Breast epithelium (tissue), 4 donors: ENCODE measurements at places on chromosomes 2 and 18.

- no peaks in the 10 kb centered on the region for H3K27me3 ChIP-seq
- H3K4me1 ChIP-seq = no peaks in the 10 kb centered on the region
- DNase-seq = no peak
- peak overlapping the region; percentile 5 for H3K27ac ChIP-seq
Observed at GRCh38 chr2:119291588-119292167, 68.0 kb downstream of the STEAP3 start.

DNA sequence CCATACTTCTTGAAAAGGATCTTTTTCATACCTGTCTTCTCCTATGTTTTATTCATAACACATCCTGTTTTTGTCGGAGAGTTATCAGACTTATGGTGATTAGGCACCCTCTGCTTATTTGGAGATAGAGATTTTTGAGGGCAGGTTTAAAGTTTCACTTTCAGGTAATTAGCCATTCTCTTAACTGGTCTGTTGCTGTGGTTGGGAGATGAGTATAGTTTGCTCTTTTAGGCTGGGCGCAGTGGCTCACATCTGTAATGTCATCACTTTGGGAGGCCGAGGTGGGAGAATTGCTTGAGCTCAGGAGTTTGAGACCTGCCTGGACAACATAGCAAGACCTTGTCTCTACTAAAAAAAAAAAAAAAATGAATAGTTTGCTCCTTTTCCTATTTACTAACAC, 25.3 kb downstream of the SFTPB start:
- H3K4me3 ChIP-seq = no peak overlapping the region
- H3K36me3 ChIP-seq = peaks cover 10% of the 10 kb centered on the region
- DNase-seq = no peak

GRCh38 chr2:105578166-105578565, 166.5 kb upstream of the NCK2 start:
- H3K36me3 ChIP-seq = no peaks in the 10 kb centered on the region
- DNase-seq = no peak
- no peaks in the 10 kb centered on the region for H3K27me3 ChIP-seq
- no peak overlapping the region for H3K27ac ChIP-seq
- no peak overlapping the region for H3K4me3 ChIP-seq
- peaks cover 3% of the 10 kb centered on the region for H3K4me1 ChIP-seq

- H3K27ac ChIP-seq = no peak overlapping the region
- no peak for DNase-seq
- H3K36me3 ChIP-seq = no peaks in the 10 kb centered on the region
- H3K27me3 ChIP-seq = no peaks in the 10 kb centered on the region
Observed at GRCh38 chr2:7096726-7097352, 179.6 kb downstream of the RNF144A start.

DNA sequence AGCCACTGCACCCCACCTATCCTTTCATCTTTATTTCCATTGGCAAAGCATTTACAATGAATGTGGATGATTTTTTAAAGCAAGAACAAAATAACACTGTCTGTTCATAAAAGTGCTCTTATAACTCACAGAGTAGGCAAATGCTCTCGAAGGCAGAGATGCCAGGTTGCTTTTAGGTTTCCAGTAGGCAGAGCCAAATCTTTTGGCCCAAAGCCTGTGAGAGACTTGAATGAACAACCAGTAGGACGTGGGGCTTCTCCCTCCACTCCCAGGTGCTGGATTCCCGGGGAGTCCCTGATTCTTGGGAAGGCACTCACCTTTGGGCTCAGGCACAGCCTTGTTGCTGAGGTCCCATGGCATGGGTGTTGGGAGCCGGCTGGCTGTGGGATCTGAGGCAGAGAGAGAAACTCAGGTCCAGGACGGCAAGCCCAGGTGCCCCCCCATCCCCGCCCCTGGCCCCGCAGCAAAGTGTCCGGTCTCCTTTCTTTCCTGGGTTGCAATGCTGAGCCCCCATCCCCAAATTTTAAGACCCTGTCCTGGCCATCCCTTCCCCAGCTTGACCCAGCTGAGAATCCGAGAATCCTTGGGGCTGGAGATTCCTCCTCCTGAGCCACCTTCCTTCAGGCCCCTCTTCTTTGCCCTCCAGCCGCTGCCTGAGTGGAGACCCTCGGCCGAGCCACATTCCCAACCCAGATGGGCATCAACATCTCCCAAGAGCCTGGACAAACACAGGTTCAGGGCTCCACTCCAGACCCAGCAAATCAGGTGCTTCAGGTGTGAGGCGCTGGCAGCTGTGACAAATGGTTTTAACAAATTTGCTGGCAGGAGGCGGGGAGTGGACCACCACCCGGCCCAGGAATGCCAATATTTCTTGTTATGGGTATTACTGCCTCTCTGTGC, 5.8 kb downstream of the NEURL3 start:
- H3K36me3 ChIP-seq = no peaks in the 10 kb centered on the region
- H3K4me3 ChIP-seq = no peak overlapping the region
- no peaks in the 10 kb centered on the region for H3K4me1 ChIP-seq
- no peak for DNase-seq

- H3K36me3 ChIP-seq = no peaks in the 10 kb centered on the region
- H3K27ac ChIP-seq = peak overlapping the region; percentile 88
- no peaks in the 10 kb centered on the region for H3K27me3 ChIP-seq
- peaks cover 6% of the 10 kb centered on the region for H3K4me1 ChIP-seq
- DNase-seq = no peak
- no peak overlapping the region for H3K4me3 ChIP-seq
Observed at GRCh38 chr2:179272406-179273192, 8.0 kb upstream of the SESTD1 start.

DNA sequence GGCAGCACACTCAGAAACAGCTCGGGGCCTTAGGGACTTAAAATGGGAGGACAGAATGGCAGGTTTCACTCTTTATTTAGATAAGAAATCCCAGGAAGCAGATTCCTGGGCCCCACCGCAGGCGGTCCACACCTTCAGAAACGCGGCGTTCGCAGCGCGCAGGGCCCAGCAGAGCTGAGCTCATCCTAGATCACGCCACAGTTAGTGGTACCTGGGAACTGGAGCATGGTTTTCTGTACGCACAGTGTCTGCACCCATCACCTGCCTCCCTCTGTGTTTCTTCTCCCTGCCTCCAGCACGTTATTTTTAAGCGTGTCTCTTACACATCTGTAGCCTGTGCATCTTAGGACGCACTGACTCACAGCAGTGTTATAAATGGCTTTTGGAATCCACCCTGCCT, 242.1 kb downstream of the ALPK2 start:
- H3K4me3 ChIP-seq = no peak overlapping the region
- H3K4me1 ChIP-seq = no peaks in the 10 kb centered on the region
- H3K27me3 ChIP-seq = no peaks in the 10 kb centered on the region
- peaks cover 4% of the 10 kb centered on the region for H3K36me3 ChIP-seq

- no peaks in the 10 kb centered on the region for H3K27me3 ChIP-seq
- no peak overlapping the region for H3K4me3 ChIP-seq
- H3K36me3 ChIP-seq = no peaks in the 10 kb centered on the region
- no peak overlapping the region for H3K27ac ChIP-seq
- H3K4me1 ChIP-seq = no peaks in the 10 kb centered on the region
Observed at GRCh38 chr18:43572163-43572562, 294.9 kb upstream of the SYT4 start.

GRCh38 chr2:161122772-161123530, 37.3 kb upstream of the TANK start:
- peak; percentile 59 for DNase-seq
- peak overlapping the region; percentile 90 for H3K27ac ChIP-seq
- no peak overlapping the region for H3K4me3 ChIP-seq

DNA sequence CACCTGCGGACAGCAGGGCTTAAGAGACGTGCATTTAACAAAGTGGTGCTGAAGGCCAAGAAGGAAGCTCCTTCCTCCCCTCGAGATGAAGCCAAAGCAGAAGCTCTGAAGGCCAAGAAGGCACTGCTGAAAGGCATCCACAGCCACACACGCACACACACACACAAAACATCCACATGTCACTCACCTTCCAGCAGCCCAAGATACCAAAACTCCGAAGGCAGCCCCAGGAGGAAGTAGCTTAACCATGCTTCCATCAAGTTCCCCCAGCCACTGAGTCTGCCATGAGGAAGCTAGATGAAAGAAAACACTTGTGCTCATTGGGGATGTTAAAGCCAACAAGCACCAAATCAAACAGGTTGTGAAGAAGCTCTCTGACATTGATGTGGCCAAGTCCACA, 175.7 kb upstream of the POU3F3 start:
- no peak for DNase-seq
- H3K4me3 ChIP-seq = no peak overlapping the region
- H3K27ac ChIP-seq = no peak overlapping the region

DNA sequence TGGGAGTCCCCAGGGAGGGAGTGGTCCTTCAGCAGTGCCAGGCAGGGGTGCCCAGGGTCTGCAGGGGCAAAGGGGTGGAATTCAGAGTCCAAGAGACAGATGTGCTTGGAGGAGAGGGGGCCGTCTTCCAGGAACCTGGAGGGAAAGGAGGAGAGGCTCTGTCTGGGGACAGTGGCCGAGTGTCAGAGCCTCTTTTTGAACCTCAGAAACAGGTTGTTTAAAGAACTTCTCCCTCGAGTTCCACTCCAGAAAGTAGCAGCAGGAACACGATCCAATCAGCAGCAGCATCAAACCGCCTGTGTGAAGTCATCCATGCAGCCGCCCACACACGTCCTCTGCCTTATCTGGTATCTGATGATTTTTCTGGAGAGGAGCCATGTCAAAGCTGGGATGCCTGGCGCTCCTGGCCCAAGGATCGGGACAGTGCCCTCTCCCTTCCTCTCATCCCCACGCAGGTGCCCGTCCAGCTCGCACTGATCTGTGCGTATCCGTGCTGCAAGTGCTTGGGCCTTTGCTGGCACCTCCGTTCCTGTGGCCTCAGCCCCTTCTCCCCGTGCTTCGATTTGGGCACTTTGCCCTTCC, 205.1 kb downstream of the NDUFA10 start:
- H3K36me3 ChIP-seq = no peaks in the 10 kb centered on the region
- H3K4me3 ChIP-seq = no peak overlapping the region
- H3K4me1 ChIP-seq = no peaks in the 10 kb centered on the region
- peak; percentile 45 for DNase-seq
- no peak overlapping the region for H3K27ac ChIP-seq
